ENCODE measurements at places on chromosomes 2 and 18. TPM values are rescaled to one million over a fixed set of nuclear protein-coding genes. Genes with fewer than 3 reads are reported as not detected.

DNA sequence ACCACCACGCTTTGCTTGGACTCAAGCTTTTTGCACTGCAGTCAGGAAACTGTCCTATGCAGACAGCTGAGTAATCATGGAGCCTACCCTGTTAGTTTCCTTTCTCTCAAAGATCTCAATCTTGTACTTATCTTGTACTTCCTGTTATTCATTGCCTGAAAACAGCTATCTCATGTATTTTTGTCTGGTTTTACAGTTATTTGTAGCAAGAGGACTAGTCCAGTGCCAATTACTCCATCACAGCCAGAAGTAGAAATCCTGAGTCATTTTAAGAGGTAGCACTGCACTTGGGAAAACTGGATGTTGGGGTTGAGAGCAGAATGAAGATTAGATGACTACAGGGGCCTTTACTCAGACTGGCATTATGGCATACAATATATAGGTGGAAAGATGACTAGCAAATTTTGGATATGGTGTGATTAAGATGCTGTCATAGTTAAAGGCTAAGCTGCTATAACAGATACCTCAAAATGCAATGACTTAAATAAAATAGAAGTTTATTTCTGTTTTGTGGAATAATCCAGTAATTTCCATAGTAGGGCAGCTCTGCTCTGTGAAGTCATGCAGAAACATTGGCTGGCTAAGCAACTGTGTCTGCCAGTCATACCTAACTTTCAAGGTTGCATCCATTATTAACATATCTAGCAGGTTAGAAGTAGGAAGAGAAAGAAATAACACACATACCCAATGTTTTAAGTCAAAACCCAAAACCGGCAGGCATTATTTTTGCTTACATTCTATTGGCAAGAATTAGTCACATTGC is 21.1 kb upstream of the CHMP3 start:
- no peak overlapping the region for H3K27ac ChIP-seq
- no peaks in the 10 kb centered on the region for H3K27me3 ChIP-seq
- peak; percentile 42 for DNase-seq
- no peak overlapping the region for H3K4me3 ChIP-seq

DNA sequence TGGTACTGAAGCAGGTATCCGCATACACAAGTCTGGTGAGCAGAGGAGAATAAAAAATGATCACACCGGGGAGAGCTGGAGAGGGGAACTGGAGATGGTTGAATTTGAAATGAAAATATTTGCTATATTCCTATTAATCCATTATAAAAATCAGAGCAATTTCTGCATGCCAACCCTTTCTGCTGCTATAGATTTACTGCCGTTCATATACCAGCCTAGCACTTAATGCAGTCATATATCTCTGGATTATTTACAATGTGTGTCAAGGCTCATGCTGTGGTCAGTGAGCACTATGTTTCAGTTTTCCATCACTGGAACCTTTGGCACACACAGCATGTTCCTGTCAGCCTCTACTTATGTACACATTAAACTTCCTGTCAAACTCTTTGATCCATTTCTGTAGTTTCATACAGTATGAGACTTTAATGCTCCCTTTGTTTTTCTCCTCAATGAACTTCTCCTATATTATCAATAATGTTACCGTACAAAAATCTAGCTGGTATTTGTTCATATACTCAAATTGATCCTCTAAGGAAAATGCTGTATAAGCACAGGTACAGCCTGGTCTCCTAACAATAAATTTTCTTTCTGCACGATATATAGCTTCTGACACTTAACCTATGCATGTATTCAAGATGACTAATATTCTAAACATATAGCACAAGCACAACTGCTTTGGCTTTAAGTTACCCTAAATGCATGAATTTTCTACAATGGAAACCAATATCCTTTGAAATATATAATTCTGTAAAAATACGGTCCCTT is 36.7 kb downstream of the FANCL start:
- DNase-seq, result no peak
- H3K4me3 ChIP-seq, result no peak overlapping the region
- H3K27ac ChIP-seq, result no peak overlapping the region
- no peaks in the 10 kb centered on the region for H3K36me3 ChIP-seq

NYAP2 gene
- total RNA-seq, result 0.40 TPM

DNA sequence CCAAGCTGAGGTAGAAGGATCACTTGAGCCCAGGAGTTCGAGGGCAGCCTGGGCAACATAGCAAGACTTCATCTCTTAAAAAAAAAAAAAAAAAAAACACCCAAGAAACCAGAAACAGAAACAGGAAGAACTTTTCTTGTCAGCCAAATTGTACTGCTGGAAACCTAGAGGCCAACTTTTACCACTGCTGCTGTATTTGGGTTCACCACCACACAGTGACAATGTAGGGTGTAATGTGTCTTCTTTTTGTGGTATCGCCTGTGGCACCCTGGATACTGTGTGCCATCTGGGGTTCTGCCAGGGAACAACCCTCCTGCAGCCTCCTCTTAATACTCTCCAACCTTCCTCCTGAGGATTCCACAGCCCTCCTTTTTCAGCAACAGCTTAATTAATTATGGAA is 72.6 kb downstream of the STK39 start:
- H3K27me3 ChIP-seq, result no peaks in the 10 kb centered on the region
- H3K4me1 ChIP-seq, result no peaks in the 10 kb centered on the region
- peaks cover 2% of the 10 kb centered on the region for H3K36me3 ChIP-seq
- no peak overlapping the region for H3K4me3 ChIP-seq
- no peak overlapping the region for H3K27ac ChIP-seq

TCF23 gene
- total RNA-seq, result 0.35 TPM

ALKAL2 gene
- total RNA-seq, result 1.1 TPM

- no peak overlapping the region for H3K4me3 ChIP-seq
- no peak for DNase-seq
- H3K4me1 ChIP-seq, result no peaks in the 10 kb centered on the region
- H3K27me3 ChIP-seq, result no peaks in the 10 kb centered on the region
Measured at GRCh38 chr2:147711031-147711430, 133.8 kb upstream of the ACVR2A start.

CPS1 gene
- total RNA-seq, result 2.1 TPM

DNA sequence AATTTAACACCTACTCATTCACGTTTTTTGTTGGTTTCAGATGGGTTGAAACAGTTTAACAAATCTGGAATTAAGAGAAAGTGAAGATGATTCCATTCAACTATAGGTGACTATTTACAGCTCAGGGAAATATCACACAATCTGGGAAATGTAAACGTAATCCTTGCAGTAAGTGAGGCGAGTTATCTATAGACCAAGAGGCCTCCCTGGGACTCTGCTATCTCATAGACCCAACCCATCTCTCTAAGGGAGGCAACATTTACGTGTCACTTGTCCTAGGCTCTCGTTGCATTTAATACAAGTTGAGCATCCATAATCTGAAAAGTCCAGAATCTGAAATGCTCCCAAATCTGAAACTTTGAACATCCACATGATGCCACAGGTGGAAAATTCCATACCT is 2.0 kb upstream of the MOB4 start:
- peaks cover 4% of the 10 kb centered on the region for H3K4me1 ChIP-seq
- no peaks in the 10 kb centered on the region for H3K27me3 ChIP-seq
- H3K4me3 ChIP-seq, result no peak overlapping the region
- H3K36me3 ChIP-seq, result no peaks in the 10 kb centered on the region
- H3K27ac ChIP-seq, result no peak overlapping the region

DNA sequence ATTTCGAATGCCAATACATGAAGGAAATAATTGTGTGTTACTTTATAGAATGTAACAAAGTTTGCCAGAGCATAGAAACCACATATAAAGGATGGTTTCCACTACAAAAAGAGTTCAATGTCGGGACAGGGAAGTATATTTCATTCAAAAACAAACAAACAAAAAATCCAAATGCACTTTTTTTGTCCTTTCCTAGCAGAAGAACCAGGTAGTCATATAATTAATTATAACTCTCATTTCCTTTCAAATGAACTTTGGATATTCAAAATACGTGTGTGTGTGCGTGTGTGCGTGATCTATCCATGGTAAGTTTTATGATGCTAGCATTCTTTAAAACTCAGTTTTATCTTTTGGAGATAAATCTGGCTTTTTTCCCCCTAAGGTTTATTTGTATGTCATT is 8.3 kb downstream of the FN1 start:
- no peak for DNase-seq
- H3K27ac ChIP-seq, result no peak overlapping the region
- H3K4me3 ChIP-seq, result no peak overlapping the region

DNA sequence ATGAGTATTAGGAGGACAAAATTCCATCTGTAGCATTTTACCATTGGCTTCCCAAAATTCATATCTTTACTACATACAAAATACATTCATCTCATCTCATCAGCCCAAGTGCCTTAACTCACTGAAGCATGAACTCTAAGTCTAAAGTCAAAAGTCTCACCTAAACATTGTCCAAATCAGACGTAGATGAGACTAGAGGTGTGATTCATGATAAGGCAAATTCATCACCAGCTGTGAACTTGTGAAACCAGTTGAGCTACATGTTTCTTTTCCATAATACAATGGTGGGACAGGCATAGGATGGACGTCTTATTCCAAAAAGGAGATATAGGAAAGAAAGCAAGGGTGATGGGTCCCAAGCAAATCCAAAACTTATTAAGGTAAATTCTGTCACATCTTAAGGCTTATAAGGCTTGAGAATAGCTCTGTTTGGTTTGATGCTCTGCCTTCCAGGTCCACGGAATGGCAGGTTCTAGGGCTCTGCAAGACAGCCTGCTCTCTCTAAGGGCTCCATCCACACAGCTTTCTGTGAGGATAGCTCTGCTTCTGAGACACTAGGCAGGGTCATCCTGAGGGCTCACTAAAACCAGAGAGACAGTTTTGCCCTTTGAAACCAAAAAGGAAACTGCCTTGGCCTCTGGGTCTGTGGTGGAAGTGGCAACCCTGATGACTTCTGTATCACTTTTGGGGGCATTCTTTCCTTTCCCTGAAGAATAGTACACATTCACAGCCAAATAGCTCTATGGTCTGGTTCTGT is 9.6 kb downstream of the IFIH1 start:
- no peak overlapping the region for H3K4me3 ChIP-seq
- H3K4me1 ChIP-seq, result no peaks in the 10 kb centered on the region
- H3K27me3 ChIP-seq, result no peaks in the 10 kb centered on the region
- H3K27ac ChIP-seq, result no peak overlapping the region
- peaks cover 8% of the 10 kb centered on the region for H3K36me3 ChIP-seq

GRCh38 chr2:43041661-43042360 is 184.6 kb downstream of the ZFP36L2 start:
- H3K27me3 ChIP-seq, result no peaks in the 10 kb centered on the region
- DNase-seq, result peak; percentile 95
- no peak overlapping the region for H3K4me3 ChIP-seq
- H3K4me1 ChIP-seq, result peaks cover 70% of the 10 kb centered on the region
- H3K27ac ChIP-seq, result peak overlapping the region; percentile 85
- no peaks in the 10 kb centered on the region for H3K36me3 ChIP-seq

- no peak for DNase-seq
- no peak overlapping the region for H3K27ac ChIP-seq
- peaks cover 2% of the 10 kb centered on the region for H3K27me3 ChIP-seq
- no peaks in the 10 kb centered on the region for H3K36me3 ChIP-seq
- no peak overlapping the region for H3K4me3 ChIP-seq
Measured at GRCh38 chr2:105464325-105464724, 65.5 kb upstream of the FHL2 start.

PKP4 gene
- 25.0 TPM for total RNA-seq

GRCh38 chr18:3713166-3713565 is 263.2 kb downstream of the TGIF1 start:
- H3K27me3 ChIP-seq, result no peaks in the 10 kb centered on the region
- H3K27ac ChIP-seq, result no peak overlapping the region
- H3K4me1 ChIP-seq, result no peaks in the 10 kb centered on the region
- no peaks in the 10 kb centered on the region for H3K36me3 ChIP-seq
- no peak overlapping the region for H3K4me3 ChIP-seq

CDH19 gene
- total RNA-seq, result 2.3 TPM

GRCh38 chr2:204012072-204012653 is 75.6 kb downstream of the ICOS start:
- H3K27ac ChIP-seq, result no peak overlapping the region
- peaks cover 2% of the 10 kb centered on the region for H3K4me1 ChIP-seq
- no peak overlapping the region for H3K4me3 ChIP-seq
- H3K36me3 ChIP-seq, result no peaks in the 10 kb centered on the region
- peak; percentile 77 for DNase-seq

DNA sequence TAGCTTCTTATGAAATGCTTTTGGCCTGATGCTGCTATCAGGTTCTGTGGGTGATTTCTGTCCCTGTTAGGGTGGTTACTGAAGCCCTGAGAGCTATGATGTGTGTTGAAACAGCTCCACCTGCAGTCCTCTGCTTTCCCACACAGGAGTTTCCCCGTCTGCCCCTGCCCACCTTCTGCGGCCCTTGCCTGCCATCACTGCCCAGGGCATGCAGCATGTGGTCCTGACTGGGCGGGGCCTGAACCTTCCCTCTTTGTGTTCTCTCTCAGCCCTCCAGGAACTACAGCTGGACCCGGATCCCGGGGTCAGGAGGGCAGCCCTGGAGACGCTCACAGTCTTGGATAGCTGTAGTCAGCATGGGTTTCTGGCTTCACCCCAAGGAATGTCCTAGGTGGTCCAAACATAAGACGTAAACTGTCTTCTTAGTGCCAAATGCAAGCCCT is 21.4 kb downstream of the HJURP start:
- peaks cover 21% of the 10 kb centered on the region for H3K36me3 ChIP-seq
- H3K27me3 ChIP-seq, result peaks cover 2% of the 10 kb centered on the region
- peak overlapping the region; percentile 7 for H3K27ac ChIP-seq
- DNase-seq, result peak; percentile 54

DNA sequence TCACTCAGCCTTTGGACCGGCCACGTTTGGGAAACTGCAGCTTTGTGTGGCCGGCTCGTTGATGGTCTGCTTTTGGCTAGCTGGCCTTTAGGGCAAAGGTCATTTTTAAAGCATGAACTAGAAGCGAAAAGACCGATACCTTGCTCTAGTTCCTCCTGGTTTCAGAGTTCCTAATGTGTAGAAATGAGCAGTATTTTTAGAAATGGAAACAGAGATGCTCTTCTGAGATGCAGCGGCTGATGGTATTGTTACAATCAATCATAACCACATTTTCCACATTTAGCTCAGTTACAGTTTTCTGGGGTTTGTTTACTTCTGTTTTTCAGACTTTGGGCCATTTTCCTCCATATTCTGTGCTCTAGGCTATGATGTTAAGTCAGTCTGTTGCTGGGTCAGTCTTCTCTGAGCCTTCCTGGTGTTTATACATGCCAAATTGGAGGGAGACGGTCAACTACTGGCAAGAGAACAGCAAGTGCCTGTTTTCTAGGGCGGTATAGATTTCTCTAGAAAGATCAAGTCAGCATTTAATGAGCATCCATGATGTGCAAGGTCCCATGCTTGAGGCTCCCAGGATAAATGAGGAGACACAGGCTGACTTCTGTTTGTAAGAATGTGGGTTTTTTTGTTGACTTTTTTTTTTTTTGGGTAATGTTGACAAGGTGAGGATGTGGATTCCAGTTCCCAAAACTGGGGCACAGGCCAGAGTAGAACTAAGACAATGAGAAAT is 28.0 kb downstream of the RNF144A start:
- no peaks in the 10 kb centered on the region for H3K27me3 ChIP-seq
- peak overlapping the region; percentile 38 for H3K27ac ChIP-seq
- no peak overlapping the region for H3K4me3 ChIP-seq

DNA sequence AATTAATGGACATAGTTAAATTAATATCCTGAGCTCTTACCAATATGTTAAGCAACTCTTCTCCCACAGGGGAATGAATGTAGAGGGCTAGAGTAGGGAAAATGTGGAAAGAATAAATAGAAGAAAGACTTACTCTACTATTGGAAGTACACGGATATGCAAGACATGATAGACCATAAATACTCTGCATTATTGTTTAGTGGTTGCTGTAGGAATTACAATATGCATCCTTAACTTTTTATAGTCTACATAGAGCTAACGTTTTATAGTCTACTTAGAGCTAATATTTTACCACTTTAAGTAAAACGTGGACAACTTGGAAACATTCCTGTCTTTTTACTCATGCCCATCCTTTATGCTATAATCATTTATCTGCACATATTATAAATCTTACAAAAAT is 163.8 kb upstream of the GALNT5 start:
- H3K4me1 ChIP-seq, result no peaks in the 10 kb centered on the region
- H3K27me3 ChIP-seq, result no peaks in the 10 kb centered on the region
- no peak overlapping the region for H3K4me3 ChIP-seq

Data from muscle of leg (tissue), 16 donors.